B cell (primary cell): ENCODE measurements at places on chromosomes 7 and 10. TPM values are rescaled to one million over a fixed set of nuclear protein-coding genes. Genes with fewer than 3 reads are reported as not detected.

DNA sequence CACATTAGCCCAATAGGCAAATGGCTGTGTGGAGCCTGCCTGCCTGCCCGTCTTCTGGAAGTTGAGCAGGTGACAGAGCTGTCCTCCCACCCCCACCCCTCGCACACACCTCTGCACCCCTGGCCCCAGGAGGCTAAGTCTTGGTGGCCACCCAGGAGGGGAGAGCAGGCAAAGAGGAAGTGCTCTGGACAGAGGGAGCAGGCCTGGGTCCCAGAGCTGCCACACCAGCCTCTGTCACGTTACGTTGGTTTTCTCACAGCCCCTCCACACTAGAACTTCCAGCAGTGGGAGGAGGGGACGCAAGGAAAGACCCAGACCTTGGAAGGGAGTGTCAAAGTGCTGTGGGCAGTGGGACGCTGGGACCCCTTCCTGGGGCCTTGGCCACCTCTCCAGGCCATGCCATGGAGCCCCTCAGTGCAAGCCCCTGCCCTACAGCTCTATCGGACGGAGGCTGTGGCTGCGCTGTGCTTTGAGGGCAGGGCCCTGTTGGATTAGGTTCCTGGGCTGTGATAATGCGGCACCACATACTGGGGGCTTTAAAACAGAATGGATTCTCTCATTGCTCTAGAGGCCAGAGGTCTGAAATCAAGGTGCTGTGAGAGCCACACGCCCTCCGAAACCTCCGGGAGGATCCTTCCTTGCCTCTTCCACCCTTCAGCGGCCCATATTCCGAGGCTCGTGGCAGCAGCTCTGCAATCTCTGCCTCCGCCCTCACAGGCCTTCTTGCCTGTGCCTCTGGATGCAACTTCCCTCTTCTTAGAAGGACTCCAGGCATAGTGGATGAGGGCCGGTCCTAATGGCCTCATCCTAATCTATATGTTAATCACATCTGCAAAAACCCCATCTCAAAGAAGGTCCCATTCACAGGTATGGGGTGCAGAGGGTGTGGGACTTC, 9.9 kb downstream of the PRKAG2 start:
- no peak for DNase-seq

DNA sequence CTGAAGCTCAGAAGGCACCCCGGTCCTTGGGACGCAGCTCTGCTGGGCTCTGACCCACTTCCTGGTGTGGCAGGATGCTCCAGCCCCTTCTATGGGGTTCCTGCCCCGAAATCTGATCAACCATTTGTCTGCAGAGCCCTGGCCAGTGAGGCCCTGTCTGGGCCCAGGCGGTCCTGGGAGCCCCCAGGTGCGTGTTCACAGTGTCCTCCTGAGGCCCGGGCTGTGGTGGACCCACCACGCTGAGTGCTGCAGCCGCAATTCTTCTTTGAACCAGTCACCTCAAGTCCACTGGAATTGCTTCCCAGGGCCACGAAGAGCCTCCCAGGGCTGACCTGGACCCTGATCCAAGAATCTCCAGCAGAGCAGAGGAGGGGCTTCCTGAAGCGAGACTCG, 19.1 kb downstream of the KNDC1 start:
- DNase-seq, result no peak

DNA sequence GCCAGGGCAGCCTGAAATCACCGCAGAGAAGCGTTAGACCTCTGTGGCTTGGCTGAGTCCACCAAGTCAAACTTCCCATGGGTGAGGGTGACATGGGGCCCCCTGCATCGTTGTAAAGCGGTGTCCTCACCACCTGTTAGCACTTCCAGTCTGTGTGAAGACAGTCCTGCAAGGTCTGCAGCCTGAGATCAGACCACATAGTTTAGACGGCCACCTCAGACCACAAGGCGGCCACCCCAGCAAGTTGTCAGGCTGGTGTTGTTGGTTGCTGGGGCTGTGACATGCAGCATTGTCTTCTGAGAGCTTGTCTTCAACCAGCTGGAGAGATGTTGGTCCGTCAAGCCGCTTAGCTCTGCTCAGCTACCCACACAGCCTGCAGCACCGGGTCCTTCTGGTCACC, 44.1 kb upstream of the TARP start:
- DNase-seq, result no peak

GRCh38 chr7:25832456-25832855, 319.5 kb upstream of the NFE2L3 start:
- DNase-seq, result no peak

The POLR2J3 gene
- 192 and 217 TPM in 2 replicates for total RNA-seq

The ADAM12 gene
- total RNA-seq, result 0.22 TPM in 2 replicates

The ERCC6 gene
- 59.8 and 65.9 TPM in 2 replicates for total RNA-seq
